Pulmonary artery endothelial cell (primary cell): ENCODE measurements at places on chromosomes 11 and 22. TPM values are rescaled to one million over a fixed set of nuclear protein-coding genes. Genes with fewer than 3 reads are reported as not detected.

DNA sequence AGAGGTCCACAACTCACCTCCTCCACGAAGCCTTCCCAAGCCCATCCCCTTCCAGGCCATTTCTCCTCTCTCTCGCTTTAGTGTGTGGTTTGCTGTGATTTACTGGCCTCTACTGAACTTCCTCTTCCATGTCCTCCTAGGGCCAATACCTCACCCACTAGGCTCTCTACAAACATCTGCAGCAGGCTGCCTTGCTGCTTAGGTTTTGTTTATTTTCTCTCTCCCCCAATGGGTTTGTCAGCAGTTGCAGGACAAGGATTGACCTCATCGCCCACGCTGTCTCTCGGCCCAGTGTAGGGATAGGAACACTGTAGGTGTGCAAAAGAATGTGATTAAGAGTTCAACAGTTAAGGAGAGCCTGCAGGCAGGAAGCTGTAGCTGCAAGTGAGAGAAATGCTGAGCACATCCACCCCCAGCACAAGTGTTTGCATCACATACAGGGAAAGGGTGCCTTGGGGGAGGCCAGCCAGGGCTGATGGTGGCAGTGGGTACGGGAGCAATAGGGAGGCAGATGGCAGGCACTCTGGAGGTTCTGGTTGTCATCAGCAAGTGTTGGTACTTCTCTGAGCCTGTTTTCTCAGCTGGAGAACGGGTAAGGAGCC is 1.4 kb downstream of the PC start:
- DNase-seq = no peak

GRCh38 chr11:60945295-60945667 is 6.7 kb downstream of the SLC15A3 start:
- no peak for DNase-seq

DNA sequence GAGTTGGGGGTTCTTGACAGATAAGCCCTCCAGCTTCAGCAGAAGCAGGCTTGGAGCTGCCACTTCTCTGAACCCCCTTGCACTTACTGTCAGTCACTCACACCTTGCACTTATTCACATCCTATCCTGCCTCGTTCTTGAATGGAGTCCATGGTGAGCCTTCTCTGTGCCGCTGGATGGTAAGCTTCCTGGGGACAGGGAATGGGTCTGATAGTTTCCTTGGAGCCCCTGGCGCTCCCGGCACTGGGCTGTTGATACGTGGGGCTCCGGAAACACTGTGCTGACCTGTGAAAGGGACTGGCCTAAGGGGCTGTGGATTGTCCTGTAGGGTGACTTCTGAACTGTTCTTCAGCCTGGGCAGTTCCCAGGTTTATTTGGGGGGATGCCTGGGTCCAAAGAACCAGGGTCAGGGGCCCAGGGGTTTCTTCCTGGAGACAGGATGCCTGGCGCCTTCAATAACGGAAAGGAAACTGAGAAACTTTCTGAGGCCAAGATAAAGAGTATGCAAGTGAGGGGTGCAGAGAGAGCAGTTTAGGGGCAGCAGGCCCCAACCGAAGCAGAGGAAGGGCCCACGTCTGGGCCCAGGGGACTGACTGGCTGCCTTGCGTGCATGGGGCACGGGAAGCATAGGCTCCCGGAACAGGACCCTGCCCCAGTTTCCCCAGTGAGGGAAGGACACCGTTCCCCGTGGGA is 709 bp upstream of the ST3GAL4 start:
- DNase-seq = no peak

GRCh38 chr11:33907421-33907820 is 15.5 kb upstream of the LMO2 start:
- no peak for DNase-seq

DNA sequence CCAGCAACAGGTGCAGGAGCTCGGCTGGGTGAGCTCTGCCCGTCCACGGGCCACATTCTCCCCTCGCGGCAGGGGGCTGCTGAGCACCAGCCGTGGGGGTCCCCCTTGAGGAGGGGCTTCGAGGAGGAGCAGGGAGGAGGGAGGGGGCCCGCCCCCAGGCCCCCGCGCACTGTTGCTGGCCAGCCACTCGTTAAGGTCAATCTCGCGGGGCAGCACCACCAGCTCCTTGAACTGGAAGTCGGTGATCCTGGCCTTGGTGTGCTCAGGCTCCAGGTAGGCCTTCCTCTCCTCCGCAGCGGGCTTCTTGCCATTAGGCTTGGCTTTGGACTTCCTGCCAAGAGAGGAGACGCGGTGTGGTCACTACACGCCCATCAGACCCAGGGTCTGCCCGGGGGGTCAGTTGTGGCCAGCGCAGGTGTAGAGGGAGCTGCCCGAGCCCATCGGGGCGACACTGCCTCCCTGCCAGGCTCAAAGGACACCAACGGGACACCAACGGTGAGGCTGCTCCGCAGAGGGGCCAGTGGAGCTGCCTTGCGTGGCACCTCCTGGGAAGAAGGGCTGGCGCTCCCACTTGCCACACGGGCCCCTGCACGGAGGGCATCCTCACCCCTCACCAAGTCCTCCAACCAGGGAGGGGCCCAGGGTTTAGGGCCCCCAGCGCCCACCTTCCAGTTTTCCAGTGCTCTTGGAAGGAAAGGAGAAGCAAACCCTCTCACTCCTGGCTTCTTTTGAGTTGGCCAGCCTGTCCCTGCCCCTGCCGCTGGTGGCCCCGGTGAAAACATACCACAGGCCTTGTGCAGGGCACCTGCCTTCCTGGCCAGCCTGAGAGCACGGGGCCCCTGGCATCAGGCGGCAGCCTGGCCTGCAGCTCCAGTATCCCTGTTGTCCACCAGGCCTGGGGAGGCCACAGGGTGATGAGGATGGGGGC is 5.8 kb downstream of the MOB2 start:
- DNase-seq = no peak

DNA sequence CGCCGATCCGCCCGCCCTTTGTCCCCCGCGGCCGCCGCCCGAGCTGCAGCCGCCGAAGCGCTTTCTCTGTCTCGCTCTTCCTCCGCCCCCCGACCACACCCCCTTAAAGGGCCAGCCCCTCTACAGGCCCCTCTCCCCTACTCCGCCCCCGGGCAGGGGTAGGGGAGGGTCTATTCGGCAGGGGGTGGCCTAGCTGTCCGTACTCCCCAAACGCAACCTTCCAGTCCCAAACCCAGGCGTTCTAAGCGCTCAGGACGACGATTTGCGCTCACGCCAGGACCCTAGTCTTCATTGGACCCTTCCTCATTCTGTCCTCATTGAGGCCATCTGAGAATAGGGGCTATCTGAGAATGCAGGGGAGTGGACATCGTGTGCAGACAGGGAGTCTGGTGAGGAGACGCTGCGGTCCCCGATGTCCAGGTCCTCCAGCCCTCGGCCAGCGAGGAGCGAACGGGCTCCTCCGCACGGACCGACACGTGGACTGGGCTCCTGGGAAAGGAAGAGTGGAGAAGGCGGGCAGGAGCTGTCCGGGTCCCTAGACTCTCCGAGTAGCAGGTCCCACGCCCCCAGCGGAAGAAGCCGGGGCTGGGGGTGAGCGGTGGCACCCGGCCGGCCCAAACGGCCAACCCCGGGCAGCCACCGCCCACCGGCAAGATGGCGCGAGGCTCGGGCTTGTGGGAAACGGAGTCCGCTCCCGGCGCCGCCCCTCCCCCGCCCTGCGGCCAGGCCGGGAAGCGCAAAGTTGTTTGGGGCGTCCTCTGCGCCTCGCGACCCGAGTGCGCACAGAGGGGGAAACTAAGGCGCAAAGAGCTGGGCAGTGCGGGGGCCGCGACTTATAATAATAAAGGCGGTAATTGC is at the start of gene PPP1R14B:
Gene PPP1R14B (minus strand): TSS at position 73 of the 858 bp plus-strand sequence. CDS start 270 bp downstream, outside the sequence.
- DNase-seq = no peak

The IL17REL gene
- 0.04 and 0.20 TPM in 2 replicates for total RNA-seq

The ZBED4 gene
- total RNA-seq = 14.3 and 16.7 TPM in 2 replicates

The DBX1 gene
- total RNA-seq = not detected in 2 replicates
